Common myeloid progenitor, CD34-positive (primary cell): ENCODE measurements at places on chromosomes 12 and 14.
A peak's percentile ranks its signal among the peaks of the same experiment; 100 is the strongest.

DNA sequence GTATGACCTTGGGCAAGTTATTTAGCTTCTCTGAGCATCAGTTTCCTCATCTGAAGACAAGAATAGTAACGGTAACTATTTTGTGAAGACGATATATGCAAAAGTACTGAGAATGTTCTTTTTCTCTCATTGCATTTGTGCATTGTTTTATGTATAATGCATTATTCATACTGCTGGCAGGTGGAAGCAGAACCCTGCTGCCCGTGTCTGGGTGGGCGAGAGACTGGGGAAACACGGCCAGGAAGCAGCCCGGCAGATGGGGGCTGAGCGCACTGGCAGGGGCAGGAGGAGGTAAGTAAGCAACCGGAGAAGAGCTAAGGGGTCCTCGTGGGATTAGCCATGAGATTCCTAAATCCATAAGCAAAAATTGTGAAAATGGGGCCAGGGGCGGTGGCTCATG lies 115.8 kb upstream of the MED13L start:
- peak; percentile 51 for DNase-seq

GRCh38 chr12:45290216-45290605 lies 74.3 kb downstream of the ANO6 start:
- DNase-seq, result no peak

GRCh38 chr14:64569138-64569631 lies 19.4 kb downstream of the PPP1R36 start:
- no peak for DNase-seq

- no peak for DNase-seq
Observed at GRCh38 chr12:22282283-22282682, 52.2 kb downstream of the ST8SIA1 start.

GRCh38 chr14:22739423-22739822 lies 27.1 kb upstream of the OXA1L start:
- DNase-seq, result no peak

DNA sequence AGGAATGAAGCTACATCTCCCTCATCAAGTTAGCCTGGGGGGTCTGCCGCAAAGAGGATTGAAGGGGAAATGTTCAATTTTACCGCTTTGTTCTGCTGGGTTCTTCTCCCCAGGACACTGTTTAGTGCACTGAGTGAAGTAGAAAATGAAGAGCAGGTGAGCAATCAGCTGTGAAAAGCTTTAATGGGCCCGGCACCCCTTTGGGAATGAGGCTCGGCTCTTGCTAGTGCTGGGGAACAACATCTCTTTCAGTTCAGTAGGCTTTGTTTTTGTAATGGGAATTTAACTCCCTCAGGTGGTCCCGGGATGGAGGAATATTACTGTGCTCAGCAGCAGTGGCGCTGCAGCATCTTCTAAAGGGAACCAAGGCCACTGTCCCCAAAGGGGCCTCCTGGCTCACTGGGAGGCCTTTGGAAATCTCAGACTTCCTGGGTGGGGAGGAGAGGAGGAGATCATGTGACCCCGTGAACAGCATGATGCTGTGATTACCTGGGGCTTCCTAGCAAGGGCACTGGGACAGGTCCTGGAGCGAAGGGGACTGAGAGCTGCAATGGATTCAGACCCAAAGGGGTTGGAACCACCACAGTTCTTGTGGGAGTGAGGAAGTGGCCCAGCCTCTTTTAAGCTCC lies 85.2 kb upstream of the MAX start:
- no peak for DNase-seq

DNA sequence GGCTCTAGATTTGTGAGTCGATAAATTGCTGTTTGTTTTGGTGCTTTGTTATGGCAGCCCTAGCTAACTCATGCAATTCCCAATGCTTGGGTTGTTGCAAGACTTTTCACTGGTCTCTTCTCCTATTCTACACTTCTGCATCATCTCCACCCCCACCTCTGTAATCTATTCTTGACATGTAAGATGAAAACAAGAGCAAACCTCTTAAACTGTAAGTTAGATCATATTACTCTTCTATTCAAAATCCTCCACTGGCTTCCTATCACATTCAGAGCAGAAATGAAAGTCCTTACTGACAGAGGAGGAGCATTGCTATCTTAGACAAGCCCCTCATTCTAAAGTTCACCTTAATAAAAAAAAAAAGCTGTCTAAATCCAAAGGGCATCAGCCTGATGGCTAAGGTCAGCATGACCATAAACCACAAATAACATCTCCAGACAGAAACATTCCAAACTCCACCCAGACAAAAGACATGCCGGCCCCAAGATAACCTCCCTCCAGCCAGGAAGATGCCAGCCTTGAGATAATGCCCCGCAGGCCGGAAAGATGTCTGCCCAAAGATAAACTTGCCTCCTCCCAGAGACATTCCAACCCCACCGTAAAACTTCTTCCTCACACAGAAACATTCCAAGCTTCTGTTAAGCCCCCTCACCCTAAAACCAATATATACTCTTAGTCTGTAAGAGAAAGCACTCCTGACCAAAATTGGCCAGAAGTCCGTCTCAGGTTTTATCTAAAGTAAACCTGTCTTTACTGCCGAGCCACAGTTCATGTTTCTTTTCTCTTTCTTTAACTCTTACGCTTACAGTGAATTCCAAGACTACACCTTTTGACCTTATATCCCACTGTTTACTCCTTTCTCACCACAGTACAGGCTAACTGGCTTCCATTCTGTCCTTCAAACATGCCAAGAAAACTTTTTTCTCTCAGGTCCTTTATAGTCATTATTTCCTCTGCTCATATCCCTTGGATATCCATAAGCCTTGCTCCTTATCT lies 308.9 kb downstream of the KCNH5 start:
- DNase-seq, result no peak

GRCh38 chr12:71447691-71448132 lies 8.1 kb downstream of the LGR5 start:
- no peak for DNase-seq

DNA sequence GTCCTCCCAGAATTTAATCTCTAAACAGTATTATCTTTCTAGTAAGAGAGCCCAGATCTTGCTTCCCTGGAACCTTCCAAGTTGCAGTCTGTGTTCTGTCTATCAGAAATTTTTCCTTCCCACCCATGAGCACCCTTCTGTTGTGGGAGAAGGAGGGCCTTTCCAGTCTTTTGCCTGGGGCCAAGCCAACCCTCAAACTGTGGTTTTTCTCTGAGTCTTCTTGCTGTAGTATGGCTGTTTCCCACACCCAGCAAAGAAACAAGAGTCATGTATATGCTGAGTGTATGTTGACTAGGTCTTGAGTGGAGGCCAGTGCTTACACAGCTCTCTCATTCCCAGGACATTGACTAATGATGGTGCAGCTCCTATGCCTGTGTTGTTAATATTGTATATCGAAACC lies 104.5 kb downstream of the TGFB3 start:
- DNase-seq, result no peak

DNA sequence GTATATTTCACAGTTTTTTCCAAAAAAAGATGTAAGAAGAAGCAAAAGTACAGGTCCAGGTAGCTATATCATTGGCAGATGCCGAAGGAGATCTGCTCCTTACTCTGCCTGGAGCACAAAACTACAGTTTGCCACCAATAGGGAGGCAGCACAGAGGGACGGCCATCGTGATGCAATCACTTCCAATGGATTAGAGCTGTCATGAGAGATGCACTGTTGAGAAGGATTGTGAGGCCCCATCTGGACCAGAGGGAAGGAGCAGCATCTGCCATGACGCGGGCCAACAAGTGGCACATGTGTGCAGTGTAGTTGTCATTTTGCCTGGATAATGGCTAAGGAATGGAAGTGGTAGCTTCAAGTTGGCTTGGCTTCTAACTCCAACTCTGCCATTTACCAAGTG lies 318.8 kb upstream of the FKBP4 start:
- DNase-seq, result no peak

DNA sequence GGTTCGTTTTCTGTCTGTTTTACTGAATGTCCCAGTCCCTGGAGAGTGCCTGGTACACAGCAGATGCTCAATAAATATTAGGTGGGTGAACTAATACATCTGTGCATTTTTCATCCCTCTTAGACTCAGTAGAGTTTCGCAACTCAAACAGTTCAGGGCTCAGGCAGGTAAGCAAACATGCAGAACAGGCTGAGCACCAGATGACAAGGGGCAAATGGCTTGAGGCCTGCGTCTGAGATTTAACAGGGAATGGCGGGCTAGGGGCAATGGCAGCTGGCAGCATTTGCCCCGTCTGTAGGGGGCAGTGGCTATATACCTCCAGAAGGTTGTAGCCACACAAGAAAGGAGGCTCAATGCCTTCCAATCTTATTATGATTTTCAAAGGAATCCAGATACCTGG lies 8.6 kb upstream of the RAN start:
- no peak for DNase-seq
